RWPE1 (cell line): ENCODE measurements at places on chromosomes 1 and 21.
A peak's percentile ranks its signal among the peaks of the same experiment; 100 is the strongest.

GRCh38 chr21:34536311-34536710 lies 24.3 kb upstream of the KCNE1 start:
- no peak for DNase-seq

DNA sequence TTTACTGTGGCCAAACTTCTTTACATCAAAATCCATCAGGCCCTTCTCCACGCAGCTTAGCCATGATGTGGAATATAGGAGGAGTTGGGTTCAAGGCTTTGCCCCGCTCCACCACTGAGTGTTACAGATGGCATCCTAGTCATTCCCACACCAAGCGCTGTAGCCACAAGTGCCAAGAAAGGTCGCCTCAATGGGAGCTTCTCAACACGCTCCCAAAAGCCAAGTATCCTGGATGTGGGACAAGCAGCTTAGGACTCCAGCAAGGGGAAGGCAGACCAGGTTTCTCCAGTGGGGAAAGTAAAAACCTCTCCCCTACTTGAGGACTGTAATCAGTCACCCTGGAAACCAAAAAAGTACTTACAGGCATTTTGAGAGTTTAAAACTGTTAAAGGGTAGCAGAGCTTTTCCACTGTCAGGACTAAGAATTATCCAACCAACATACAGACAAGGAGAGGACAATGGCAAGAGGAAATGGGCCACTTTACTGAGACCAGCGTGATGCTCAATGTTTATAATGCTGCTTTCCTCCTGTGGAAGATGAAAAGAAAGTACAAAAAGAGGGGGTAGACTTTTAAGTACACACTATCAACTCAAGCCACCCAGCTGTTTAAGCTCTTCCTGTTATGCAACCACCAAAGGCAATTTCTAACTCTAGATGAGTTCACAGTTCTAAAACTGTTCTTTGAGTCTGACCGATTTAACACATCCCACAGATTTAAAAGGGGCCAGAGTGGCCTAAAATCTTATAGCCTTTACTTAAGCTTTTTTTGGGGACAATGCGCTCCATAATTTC lies 120.7 kb upstream of the KRTAP19-8 start:
- DNase-seq, result no peak

DNA sequence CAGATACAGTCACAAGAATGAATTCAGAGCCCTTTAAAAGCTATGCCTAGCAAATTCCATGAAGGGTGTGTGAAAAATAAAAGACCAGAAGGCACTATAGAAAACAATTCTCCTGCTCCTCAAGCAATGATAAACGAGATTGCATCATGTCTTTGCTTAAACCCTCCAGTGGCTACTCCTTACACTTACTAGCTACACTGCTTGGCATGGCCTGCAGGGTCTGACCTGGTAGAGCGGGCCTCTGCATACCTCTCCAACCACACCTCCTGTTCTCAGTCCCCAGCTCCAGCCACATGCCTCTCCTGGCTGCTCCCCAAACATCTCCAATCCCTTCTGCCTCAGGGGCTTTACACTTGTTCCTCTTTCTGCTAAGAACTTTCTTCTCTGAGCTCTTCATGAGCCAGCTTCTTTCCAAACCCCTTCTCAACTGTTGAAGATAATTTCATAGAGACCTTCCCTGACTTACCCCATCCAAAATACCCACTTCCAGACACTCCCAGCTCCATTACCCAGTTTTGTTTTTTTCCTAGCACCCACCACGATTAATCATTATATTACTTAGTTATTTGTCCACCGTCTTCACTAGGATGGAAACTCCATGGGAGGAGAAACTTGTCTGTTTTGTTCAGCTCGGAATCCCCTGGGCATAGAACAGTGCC lies 11.2 kb upstream of the CREG1 start:
- DNase-seq, result no peak

DNA sequence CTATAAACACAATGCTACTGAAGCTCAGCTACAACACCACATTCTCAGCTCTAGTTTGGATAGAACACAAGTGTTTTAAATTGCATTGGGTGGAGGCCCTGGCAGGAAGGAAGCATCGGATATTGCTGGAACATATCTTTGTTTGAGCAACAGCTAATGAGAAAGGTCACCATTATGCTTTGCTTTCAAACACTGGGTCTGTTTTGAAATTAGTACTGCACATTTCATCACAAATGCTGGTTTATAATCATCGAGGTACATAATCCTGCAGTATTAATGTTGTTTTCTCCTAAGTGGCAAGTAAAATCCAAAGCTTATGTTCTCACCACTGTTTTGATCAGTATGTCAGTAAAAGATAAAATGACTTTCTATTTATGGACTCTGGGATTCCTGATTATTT lies 61.5 kb upstream of the ARHGAP29 start:
- no peak for DNase-seq

GRCh38 chr1:47471163-47471562 lies 33.3 kb downstream of the FOXD2 start:
- DNase-seq, result no peak

DNA sequence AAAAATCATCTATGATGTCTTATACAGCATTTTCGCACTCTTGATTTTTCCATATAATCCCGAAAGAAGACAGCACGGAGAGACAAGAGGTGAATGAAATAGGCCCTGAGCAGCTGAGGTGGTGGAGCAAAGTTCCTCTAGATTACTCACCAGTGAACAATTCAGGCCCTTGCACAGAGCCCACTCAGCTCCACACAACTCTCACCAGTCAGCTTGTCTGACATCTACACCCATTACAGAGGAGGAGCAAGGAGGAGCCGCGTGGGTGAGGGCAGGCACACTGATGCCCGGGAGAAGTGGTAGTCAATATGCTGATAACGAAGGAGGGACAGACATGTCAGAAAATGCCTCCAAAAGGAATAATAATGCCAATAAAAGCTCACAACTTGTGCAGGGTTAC lies 59.9 kb downstream of the DNM3 start:
- DNase-seq, result no peak

DNA sequence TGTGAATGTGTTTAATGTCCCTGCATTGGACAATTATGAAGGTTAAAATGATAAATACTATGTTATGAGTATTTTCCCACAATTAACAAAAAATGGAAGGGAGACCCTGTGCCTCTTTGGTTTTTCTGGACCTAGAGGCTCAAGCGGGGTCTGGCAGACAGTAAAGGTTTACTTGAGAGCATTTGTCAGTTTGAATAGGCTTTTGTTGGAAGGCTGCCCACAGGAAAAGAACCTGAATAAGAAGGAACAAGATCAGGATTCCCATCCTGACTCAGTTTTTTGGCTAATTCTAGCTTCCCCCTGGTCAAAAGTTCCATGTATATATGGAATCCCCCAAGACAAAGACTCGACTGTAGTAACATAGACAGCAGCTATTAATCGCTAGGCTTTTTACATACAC lies 150.9 kb upstream of the JUN start:
- DNase-seq, result no peak

GRCh38 chr1:222109836-222110235 lies 367.9 kb upstream of the DUSP10 start:
- no peak for DNase-seq

DNA sequence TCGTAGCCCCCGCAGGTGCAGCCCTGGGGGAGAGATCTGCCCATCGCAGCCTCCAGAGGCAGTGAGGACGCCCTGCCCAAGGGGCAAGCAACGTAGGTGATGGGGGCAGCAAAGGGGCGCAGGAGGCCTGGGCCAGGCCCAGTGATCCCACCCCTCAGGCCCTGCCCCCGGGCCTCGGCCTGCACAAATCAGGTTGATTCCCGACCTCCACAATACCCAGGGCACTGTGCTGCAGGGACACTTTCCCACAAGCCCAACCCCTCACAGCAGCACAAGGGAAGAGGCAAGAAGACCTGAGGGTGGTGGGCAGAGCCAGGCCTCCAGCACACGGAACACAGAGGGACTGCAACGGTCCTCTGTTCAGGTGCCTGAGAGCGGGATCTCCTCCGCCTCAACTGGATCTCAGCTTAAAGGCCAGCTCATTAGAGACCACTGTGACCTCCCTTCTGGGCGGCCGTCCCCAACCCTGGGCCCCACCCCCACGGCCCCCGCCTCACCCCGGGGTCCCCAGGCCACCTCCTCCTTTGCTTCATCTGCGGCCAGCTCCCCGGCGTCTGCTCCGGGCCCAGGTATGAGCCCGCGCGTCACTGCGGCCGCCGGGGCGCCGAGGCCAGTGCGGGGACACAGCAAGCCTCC lies 812 bp upstream of the ARF1 start:
- DNase-seq, result no peak

DNA sequence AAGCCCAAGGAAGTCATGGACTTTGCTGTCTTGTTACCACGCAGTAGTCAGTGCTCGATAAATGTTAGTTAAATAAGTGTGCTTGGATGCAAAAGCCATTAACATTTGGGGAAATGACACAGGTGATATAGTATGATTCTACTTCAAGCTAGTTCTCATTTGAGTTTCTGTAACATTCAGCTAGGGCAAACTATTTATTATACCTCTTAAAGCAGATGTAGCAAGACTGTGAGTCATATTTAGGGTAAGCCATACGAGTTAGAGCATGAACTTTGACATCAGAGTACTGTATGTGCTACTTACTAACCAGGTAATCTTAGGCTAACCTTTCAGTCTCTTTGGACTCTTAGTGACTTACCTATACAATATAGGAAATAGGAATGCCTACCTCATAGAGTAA lies 21.0 kb downstream of the CLCA4 start:
- DNase-seq, result peak; percentile 57

GRCh38 chr1:228367798-228368791 lies 38.5 kb downstream of the TRIM11 start:
- DNase-seq, result no peak

DNA sequence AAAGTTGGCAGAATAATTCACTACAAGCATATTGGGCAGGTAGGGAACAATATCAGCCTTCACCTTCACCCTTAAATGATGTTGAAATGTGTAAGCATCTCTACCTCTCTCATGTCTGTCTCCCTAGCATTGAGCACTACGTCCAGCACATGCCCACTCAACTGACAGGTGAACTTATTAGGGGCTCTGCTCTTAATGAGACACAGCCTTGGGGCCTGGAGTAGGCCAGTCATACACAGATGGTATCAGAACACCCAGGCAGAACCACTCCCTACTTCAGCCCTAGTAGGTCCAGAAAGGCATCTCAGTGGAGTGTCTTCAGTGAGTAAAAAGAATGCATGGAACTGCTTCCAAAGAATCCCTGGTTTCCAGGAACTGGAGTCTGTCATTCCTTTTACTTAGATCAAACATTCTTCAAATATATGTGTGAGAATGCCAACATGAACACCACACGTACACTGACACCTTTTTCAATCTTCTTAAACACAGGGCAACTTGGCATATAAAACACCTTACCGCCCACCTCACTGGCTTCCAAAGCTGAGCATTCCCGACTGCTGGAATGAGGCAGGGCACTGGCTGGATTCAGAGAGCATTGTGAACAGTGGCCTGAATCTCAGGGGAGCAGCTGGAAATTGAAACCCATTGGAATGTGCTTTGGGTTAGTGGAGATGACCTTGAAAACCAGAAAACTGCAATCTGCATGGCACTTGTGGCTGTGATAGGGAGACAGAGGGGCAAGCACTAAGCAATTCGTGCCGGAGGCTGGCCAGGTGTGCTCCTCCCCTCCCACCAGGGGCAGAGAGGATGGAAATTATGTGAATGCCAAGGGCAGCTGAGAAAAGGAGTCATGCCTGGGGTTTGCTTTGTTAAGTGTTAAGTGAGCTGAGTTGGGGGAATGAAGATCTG lies 24.2 kb upstream of the HSD3B1 start:
- DNase-seq, result no peak

GRCh38 chr21:15730484-15731242 lies 881 bp downstream of the USP25 start:
- no peak for DNase-seq

- DNase-seq, result peak; percentile 60
These were observed 4.8 kb upstream of the TMCO1 start for GRCh38 chr1:165773324-165773965.

- DNase-seq, result no peak
These were observed 102.3 kb downstream of the NPHP4 start for GRCh38 chr1:5889901-5890300.

GRCh38 chr1:81296601-81297000 lies 504.1 kb upstream of the ADGRL2 start:
- no peak for DNase-seq
